ENCODE measurements at places on chromosomes 16 and 17.

GRCh38 chr17:74446551-74447500 is 14.9 kb downstream of the GPRC5C start:
- DNase-seq = no peak

- DNase-seq = no peak
Observed at GRCh38 chr17:72683506-72684404, 408.7 kb downstream of the SLC39A11 start.

GRCh38 chr16:86015606-86016005 is 116.6 kb downstream of the IRF8 start:
- DNase-seq = no peak

DNA sequence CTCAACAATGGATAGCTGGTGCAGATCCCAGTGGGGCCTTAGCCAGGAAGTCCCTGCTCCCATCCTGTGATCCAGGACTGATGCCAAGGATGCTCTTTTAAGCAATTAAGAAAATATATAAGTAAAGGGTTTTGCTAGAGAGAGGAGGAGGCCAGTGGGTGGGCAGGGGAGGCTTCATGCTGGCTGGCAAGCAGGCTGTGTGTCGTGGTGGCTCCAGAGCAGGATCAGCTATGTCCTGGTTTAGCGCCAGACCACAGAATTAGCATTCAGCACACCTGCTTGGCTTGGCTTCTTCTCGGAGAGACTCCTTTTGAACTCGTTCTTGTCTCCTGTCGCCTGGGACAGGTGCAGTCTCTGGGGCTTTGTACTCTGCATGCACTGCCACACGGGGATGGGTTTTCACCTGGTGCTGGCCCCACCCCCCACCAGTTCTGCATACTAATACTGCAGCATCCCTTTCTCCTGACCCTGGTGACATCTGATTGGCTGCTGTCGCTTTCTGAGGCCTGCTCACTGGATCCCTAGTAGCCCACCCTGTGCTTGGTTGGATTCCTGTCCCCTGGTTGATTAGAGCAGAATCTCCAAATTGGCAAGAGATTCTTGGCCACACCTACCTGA is 66.1 kb downstream of the PLD6 start:
- no peak for DNase-seq

GRCh38 chr16:89277641-89278341 is 60.3 kb downstream of the ZNF778 start:
- DNase-seq = no peak

DNA sequence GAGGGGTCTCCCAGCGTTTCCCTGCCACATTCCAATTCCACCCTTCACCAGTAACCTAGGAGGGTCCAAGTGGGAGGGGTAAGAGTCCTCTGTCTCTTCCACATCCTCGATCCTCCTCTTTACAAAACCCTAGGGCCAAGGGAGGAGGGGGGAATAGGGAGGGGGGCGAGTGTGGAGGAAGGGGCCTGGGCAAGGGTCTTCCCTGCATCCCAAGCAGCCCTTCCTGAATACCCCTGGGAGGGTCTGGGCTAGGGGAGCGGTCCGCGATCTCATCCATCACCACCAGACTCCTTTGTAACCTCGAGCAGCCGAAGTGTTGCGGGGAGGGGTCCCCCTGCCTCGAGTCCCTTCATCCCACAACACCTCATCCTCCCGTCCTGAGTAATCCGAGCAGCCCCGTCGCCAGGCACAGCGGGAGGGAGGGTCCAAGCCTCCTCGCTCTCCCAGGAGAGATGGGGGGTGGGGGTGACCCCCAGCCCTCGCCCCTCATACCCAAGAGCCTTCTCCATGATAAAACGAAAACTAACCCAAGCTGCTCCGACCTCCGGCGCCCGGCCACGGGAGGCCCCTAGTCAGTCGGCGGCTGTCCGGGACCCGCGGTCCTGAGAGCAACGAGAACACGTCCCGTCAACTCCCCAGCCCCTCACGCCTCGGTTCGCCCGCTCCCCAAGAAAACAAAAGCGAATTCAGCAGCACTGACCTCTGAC is 502 bp downstream of the SMPD3 start:
- peak; percentile 21 for DNase-seq

DNA sequence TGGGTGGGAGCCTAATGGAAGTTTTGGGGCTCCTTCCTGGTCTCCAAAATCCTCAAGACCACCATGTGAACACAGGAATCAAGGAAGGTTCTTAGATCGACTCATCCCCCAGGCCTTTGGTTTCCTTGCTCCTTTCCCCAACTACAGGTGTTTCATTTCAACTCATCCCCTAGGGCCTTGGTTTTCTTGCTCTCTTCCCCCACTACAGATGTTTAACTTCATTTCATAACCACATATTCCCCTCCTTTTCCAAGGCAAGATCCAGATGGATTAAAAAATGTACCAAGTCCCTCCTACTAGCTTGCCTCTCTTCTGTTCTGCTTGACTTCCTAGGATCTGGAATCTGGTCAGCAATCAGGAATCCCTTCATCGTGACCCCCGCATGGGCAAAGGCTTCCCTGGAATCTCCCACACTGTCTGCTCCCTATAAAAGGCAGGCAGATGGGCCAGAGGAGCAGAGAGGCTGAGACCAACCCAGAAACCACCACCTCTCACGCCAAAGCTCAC is at the start of gene CCL11:
TSS of gene CCL11 (plus strand) at position 457 of the 507 bp plus-strand sequence. CDS start 67 bp downstream, outside the sequence.
- no peak for DNase-seq

DNA sequence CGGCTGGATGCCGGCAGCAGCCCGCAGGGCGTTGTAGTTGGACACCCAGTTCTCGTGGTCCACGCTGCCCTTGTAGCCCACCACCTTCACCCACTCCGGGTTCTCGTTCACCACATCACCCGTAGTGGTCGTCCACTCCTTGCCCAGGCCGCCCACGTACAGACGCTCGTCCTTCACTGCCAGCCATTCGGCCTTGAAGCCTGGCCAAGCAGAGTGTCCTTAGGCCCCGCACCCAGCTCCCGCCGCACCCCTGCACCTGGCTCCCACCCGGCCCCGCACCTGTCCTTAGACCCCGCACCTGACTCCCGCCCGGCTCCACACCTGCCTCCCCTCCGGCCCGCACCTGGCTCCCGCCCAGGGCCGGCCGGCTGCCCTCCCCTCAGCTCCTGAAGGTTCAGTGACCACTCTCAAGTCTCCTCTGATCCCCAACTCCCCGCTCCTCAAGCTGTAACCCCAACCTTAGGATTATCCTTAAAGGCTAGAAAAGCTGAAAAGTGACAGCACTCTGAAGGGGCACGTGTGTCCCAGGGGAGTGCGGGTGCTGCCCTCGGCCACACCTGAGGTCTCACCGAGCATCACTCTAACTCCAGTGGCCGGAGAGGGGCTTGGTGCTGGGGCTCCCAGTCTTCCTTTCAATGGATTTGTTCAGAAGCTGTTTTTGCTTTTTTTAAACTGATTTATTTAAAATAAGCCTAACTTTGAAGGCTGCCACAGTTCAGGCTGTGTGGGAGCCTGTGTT is 14.4 kb downstream of the CANT1 start:
- no peak for DNase-seq

DNA sequence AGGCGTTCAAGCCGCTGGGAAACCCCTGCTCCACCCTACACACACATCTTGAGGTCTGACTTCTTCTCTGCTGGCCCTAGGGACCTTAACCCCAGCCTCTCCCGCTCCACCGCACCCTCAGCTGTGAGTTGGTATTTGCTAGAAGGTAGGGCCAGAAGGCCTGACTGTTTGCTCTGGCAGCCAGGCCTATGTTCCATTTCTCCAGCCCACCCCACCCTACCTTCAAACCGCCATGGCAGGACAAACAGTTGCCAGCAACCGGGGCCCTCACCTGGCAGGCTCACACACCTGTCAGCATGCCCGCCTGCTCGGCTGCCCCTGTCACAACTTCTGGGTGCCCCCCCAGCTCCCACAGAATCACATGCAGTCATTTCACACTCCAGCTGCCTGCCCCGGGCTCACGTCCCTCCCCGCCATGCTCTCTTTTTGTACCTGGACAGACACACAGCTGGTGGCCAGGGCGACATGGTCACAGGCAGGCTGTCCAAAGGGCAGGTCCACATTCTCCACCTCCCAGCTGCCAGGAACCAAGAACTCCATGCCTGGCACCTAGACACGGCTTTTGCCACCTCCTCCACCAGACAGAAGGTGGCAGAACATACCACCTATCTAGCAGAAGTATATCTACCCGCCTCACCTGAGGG is 2.6 kb upstream of the ATP2A3 start:
- DNase-seq = no peak

- no peak for DNase-seq
Observed at GRCh38 chr17:37677021-37677420, 33.8 kb upstream of the DDX52 start.

- no peak for DNase-seq
Observed at GRCh38 chr16:4692460-4693295, 684 bp upstream of the NUDT16L1 start.

DNA sequence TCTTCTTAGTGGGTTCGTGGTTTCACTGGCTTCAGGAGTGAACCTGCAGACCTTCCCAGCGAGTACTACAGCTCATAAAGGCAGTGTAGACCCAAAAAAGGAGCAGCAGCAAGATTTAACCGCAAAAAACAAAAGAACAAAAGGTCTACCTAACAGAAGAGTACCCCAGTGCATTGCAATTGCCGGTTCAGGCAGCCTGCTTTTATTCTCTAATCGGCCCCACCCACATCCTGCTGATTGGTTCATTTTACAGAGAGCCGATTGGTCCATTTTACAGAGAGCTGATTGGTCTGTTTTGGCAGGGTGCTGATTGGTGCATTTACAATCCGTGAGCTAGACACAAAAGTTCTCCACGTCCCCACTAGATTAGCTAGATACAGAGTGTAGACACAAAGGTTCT is 2.0 kb upstream of the ARRB2 start:
- DNase-seq = peak; percentile 36

- no peak for DNase-seq
Observed at GRCh38 chr17:9192010-9192409, 170.7 kb downstream of the NTN1 start.

- peak; percentile 62 for DNase-seq
Observed at GRCh38 chr17:82414548-82415281, 3.4 kb upstream of the HEXD start.

DNA sequence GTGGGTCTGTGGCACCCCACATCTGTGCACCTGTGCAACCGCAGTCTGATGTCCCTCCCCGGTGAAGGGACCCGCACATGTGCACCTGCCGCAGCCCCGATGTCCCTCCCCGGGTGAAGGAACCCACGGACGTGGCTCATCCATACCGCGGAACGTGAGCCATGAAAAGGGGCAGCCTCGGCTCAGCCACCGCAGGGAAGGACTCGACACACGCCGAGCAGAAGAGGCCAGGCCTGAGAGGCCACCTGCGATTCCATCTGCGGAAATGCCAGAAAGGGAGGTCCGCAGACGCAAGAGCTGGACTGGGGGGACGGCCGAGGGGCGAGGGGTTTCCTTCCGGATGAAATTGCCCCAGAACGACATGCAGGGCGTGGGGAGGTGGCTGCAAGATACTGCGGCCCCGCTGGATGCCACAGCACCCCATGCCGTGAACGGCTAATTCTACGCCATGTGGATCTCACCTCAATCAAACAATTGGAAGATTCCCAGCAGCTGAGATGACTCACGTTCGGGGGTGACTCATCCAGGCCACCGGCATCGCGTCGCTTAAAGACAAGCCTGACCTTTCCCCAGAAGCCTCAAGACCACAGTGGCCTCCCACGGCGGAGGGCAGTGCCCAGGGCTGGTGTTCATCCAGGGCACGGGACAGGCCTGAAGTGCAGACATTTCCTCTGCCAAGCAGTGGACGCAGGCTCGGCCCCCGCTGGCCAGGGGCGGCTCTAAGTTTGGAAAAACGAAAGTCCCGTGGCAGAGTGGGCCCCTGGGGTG is 21.0 kb downstream of the SOX8 start:
- peak; percentile 33 for DNase-seq

Measured in effector CD4-positive, alpha-beta T cell (primary cell).